ENCODE measurements at places on chromosomes 3 and 15.
A peak's percentile ranks its signal among the peaks of the same experiment; 100 is the strongest.

GRCh38 chr15:40051616-40052415 is 12.8 kb upstream of the SRP14 start:
- DNase-seq: no peak

DNA sequence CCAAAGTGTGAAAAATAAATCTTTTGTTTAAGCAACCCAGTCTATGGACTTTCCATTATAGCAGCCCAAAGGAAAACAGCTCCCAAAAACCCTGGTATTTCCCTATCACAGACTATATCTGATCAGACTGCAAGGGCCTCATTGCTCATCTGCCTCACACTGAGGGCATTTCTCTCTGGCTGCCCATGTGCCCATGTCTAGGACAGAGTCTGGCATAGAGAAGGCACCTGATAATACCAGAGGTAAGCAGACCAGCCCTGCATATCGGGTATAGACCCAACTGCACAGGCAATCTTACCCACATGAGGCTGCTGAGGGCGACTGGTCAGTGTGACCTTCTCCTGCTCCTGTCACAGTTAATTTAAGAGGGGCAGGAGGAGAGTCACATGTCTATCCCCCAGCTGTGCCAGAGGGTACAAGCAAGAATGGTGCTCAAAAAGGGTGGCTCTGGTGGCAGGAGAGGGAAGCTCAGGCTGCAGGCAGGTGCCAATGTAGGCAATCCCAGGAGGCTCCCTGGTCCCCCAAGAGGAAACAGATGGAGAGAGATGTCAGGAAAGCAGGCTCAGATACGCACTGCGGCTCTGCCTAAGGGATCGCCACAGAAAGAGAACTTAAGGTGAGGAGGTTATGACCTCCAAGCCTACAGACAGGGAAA is 3.1 kb downstream of the CSRNP1 start:
- no peak for DNase-seq

GRCh38 chr3:95511828-95512227 is 1302.6 kb upstream of the EPHA6 start:
- DNase-seq: no peak

DNA sequence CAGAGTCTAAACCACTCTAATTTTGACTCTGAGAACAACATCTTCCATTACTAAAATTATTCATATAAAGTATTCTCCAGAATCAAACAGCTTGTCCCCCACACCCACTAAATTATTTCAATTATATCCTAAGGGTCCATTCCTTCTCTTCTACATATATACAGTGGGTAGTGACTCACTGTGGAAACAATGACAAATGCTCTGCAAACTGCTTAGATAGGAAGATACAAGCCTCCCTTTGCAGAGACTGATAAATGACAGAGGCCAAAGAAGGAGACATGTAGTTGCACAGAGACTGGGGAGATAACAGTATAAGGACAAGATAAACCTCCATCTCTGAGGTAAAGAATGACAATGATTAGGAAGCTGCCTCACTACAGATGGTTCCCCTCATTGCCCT is 1087.4 kb downstream of the AGBL1 start:
- peak; percentile 62 for DNase-seq

DNA sequence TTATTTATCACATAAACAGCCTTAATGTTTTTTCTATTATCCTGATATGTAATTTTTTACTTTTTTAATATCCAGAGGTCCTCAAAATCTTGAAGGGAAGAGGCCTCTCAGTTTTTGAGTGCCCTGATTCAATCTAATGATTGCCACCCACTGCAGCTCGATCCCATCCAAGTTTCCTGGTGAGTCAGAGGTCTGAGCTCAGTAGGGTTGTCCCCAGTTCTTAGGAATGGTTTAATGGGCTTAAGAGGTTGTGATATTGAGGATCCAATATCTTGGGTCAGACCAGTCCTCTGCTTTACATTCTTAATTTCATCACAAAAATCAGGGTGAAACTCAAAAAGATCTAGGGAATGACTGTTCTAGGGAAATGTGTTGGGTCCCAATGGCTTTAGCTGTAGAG is 238.5 kb downstream of the NSUN3 start:
- DNase-seq: no peak

DNA sequence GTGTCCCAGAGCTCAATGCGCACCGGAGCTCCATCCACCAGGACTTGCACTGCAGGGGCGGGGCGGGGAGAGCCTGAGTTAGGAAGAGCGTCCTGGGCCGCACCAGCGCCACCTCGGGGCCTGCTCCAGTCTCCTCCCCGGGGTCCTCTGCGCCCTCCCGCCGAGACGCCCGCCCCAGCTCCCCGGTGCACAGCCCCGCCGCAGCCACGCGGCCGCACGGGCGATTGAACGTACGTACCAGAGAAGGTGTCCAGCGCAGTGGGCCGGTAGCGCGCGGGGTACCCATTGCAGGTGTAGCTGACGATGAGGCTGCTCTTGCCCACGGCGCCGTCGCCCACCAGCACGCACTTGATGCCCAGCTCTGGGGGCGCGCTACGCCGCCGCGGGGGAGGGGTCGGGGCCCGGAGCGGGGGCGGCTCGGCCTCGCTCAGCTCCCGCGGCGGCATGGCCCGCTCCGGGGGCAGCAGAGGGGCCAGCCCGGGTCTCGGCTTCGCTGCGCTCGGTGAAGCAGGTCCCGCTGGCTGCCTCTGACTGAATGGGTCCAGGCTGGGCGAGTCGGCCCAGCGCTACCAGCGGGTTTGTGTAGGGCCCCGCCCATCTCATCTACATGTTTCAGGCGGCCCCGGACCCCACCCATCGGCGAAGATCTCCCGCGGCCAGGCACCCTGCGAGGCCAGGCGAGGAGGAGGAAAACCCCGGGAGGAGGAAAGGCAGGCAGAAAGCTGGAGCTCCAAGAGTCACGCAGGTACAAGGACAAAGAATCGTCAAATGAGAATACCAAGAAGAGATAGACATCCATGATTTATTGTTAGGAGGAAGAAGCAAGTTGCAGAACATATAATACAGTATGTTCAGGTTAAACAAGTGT is at the start of gene RHOV:
RHOV (minus strand) TSS at position 541 of the 868 bp plus-strand sequence; CDS start at position 446, 95 bp downstream.
- peak; percentile 69 for DNase-seq

DNA sequence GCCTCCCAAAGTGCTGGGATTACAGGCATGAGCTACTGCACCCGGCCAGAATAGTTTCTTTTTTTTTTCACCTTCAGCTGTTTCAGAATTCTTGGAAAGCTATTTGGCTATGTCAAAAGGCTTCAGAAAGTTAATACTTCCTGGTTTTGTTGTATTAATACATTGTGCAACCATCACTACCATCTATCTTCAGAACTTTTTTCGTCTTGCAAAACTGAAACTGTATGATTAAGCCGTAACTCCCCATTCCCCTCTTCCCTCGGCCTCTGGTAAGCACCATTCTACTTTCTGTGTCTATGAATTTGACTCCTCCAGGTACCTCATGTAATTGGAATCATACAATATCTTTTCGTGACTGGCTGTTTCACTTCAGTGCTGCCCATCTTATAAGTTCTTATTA is 5.2 kb upstream of the NOX5 start:
- DNase-seq: no peak

DNA sequence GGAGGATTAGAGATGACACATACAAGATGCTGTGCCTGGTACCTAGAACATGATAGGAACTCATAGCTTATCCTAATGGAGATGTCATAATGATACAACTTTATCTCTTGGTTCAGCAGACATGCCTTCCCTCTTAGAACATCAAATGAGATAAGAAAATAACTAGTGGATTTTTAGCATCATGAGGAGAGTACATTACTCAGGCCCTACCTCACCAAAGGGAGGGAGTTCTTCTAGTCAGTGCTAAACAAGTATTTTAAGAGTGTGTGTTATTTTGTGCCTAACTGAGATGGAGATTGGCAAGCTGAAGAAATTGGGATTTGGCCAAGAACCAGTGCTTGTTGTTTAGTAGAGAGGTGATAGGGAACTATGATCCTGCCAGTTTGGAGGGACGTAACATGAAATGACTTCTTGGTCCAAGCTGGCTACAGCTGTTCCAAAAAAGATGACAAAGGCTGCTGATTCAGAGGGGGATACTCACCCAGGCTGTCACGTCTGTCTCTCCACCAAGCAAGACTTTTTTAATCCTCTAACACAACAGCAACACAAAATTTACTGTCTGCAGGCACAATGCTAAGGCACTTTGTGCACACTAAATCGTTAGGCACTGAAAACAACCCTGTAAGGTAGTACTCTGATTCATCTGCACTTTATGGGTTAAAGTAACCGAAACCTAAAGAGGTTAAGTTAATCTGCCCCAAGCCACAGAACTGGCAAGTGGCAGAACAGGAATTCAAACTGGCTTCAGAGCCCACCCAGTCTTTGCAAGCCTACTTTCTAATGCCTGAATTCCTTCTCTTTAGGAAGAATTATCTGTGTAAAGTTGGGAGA is 126.5 kb downstream of the CMSS1 start:
- DNase-seq: no peak

DNA sequence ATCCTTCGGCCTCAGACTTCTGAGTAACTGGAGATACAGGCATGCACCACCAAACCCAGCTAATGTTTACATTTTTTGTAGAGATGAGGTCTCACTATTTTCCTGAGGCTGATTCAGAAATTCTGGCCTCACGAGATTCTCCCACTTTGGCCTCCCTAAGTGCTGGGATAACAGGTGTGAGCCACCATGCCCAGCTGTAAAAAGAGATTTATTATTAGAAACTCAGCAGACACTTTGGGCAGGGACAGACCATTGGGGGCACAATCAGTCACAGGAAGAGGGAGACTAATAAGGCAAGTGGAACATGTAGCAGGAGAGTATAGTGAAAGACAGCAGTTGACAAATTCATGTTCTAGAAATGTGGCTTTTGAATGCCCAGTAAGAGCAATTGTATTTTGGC is 249.2 kb downstream of the CBLB start:
- no peak for DNase-seq

DNA sequence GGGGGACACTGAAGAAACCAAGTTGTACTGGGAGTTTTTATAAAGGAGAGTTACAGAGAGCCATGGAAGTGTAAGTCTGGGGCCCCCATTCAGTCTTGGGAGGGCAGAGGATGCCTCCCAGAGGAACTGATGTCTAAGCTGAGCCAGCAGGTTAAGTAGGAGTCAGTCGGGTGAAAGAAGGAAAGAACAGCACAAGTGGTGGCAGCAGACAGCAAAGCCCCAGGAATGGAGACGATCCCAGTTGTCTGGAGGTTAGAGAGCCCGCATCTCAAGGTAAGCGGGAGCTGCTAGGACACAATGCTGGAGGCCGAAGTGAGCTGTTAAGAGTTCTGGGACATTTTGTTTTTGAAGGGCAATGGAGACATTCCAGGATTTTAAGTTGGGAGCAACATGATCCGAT is 88.8 kb downstream of the TAMM41 start:
- no peak for DNase-seq

- DNase-seq: no peak
Measured at GRCh38 chr3:74562558-74563269, 51.7 kb downstream of the CNTN3 start.

DNA sequence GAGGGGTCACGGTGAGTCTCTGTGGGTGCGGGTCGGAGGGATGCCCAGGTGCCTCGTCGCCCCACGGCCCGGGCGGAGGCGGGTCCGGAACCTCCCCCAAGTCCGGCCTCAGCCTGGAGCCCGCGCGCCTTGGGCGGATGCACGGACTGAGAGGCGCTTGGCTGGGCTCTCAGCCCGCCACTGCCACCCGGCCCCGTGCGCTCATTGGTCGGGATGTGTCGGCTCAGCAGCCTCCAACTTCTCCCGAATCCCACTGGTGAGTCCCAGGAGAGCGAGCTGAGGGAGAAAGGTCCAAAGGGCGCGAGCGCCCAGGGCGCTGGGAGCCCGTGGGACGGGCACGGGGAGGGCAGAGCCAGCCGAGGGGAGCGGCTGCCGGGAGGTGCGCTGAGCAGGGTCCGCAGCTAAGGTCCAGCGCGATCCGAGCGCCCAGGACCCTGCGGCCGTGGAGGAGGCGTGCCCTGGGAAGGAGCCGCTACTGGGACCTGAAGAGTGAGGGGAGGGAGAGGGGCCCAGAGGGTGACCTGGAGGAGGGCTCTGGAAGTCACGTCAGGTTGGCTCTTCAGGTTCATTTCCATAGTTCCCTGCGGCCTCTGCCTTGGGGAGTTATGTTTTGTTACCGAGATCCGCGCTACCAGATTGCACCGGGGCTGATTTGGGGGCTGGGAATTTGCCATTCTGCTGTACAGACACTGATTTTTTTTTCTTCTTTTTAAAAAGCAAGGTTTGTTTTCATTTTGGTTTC is at the start of gene MME:
MME (plus strand) TSS at position 574 of the 742 bp plus-strand sequence. CDS start 3,849 bp downstream, outside the sequence.
- DNase-seq: peak; percentile 84

DNA sequence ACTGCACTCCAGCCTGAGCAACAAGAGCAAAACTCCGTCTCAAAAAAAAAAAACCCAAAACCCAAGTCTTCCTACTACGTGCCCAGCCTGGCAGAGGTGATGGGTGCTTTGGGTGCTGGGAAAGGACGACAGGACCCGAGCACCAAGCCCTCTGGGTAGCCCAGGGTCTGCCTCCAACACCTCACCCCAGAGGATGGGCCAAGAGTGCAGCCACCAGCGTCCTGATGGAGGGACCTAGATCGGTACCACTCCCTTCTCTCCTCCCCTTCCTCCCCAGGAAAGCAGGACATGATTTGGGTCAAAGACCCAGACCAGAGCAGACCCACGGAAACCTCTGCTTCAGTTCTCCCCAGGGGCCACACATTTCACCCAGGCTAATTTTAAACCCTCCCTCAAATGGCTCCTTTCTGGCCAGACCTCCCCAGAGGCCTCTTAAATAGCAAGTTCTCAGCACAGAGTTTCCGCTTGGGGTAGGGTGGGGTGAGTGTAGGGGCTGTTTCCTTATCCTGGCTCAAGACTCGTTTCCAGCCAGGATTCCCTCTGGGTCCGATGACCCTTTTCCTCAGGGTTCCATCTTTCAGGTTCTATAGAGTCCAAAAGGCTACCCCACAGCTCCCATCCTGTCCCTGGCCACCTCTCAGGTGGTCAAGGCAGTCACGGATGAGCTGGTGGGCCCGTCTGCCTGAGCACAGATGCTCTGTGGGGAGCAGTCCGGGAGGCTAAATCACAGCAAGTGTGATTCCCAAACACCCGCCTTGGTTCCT is 20.5 kb downstream of the RBPMS2 start:
- no peak for DNase-seq

- no peak for DNase-seq
Measured at GRCh38 chr3:13010780-13011572, 62.3 kb downstream of the IQSEC1 start.

DNA sequence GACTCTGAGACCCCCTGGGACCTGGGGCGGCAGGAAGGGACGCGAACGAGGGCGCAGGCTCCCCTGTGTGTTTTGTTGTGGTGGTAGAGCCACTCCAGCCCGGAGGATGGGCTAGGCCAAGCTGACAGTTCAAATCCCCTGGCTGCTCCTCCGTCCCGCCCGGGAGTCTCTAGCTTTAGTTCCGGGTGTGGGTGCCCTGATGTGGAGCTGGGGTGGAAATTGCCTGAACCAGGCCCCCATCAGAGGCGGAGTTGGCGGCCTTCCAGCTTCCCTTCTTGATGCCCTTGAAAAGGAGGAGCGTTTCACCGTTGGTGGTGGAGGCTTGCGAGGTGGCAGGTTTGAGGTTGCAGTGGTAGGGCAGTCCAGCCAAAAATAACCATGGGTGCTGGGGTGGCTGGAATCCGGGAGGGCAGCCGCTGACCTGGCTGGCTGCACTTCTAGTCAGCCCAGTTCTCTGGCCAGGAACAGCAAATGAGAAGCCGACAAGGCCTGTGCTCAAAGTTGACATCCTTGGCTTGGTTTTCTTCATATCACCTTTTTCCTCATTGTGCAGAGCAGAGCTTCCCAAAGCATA is 817 bp downstream of the CLK3 start:
- peak; percentile 73 for DNase-seq

GRCh38 chr3:11917051-11917450 is 70.4 kb upstream of the TAMM41 start:
- DNase-seq: no peak

Measured in EL (cell line).